Mucosa of descending colon (tissue), 3 donors: ENCODE measurements at places on chromosomes 6 and 20. TPM values are rescaled to one million over a fixed set of nuclear protein-coding genes. Genes with fewer than 3 reads are reported as not detected.
A peak's percentile ranks its signal among the peaks of the same experiment; 100 is the strongest.

BANF2 gene
- total RNA-seq, result not detected

TMEM170B gene
- 0.98 TPM for total RNA-seq

LAMP5 gene
- 0.31 TPM for total RNA-seq

PPP1R18 gene
- 55.1 TPM for total RNA-seq

SAMD3 gene
- 0.90 TPM for total RNA-seq

GRCh38 chr20:62808211-62808865, 3.7 kb downstream of the OGFR start:
- peak; percentile 80 for DNase-seq

DNA sequence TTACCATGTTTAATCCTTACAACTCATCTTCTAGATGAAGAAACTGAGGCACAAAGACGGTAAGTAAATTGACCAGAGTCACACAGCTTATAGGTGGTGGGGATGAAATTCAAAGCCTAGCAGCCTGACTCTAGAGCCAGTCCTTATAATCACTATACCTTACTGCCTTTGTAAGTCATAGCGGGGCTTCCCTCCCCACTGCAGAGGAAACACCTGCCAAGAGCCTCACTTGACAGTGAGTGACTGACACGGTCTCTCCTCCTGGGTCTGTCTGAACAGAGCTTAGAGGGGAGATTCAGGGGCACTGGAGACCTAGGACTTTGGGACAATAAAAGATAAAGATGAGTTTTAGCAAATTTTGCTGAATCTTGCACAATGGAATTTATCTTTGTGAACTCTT, 12.8 kb downstream of the SUN5 start:
- no peak for DNase-seq

GRCh38 chr20:57693670-57694329, 16.0 kb downstream of the PMEPA1 start:
- no peak for DNase-seq

DNA sequence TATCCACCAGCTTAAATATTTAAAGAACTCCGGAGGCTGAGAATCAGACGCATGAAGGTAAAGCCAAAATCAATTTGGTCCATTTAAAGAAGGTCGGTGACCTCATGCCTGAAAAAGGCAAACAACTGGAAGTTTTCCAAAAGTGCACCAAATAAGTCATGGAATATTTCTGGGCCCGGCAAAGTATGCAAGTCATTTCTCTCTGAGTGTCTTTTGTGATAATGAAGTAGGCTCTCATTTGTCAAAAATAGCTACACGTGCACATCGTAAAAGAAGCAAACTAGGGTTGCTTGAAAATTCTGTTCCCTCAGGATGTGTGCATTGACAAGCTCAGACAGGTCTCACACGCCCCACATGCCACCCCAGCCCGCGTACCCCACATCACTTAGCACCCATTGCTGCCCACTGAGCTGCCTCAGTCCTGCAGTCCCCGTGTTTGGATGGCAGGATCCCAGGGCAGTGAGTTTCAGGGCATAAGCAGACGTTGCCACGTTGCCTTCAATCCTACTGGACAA, 20.5 kb upstream of the PYGB start:
- DNase-seq, result peak; percentile 30

DNA sequence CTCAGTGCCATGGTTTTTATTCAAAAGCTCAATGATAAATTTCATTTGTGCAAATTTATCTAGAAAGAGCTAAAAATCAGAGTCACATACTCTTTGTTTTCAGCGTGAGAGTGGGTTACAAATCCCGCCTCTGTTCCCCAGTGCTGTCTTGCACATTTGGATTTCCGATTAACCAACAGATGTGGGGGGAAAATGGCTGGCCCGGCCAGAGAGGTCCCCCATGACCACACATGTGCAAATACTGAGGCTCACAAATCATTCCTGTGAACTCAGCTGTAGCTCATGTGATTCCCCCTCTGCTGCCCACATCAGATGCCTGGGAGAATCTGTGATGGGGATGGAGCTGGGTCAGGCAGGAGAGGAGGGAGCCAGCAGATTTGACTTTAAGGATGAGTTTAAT, 168.7 kb downstream of the PAX1 start:
- no peak for DNase-seq

DNA sequence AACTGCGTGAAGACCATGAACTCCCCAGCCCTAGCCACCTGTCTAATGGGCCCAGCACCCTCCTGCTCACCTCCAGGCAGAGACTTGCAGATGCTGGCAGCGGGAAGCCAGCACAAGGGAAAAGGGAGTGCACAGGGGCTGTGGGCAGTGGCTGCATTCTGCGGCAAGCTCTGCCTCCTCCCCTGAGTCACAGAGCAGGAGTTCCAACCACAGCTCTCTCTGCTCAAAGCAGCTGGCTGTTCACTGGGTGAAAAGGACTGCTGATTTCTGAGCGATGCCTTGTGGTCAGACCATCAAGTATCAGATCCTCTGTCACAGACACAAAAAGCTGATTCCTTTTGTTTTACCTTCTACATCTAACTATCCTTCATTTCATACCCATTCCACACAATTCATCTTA, 10.5 kb downstream of the NKX2-2 start:
- DNase-seq, result no peak

DNA sequence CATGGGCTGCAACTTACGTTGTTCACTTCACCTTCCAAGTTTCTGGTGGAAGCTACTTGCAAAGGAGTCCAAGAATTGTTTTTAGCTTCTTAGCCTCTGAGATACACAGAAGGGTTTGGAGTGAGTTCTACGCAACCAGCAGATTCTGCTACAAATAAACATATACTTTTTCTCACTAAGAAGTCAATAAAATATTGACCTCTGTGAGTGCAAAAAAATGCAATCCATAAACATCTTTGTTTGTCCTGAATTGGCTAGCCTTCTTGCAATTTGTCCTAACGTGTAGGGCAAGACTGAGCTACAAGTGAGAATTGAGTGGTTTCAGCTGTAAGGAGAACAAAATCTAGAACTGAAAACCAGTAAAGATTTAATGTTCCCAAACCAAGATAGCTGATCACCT, 26.2 kb upstream of the E2F3 start:
- DNase-seq, result no peak

- DNase-seq, result no peak
Measured at GRCh38 chr20:5844063-5844681, 94.0 kb downstream of the SHLD1 start.

DNA sequence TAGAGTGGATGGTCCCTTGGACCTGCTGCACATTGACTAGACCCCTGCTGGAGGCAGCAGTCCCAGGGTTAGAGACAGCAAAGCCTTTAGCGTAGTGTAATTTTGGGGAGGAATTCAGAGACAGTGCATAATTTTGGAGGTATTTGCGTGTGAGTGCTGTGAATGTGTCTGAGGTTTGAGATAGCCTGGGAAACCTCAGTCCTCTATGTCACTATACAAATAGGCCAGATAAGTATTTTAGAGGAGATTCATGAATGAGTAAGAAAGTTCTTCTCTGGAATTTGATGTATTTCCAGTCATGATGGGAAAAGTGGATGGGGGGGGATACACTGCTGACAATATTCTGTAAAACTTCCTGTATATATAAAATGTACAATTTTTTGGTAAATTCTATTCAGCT, 25.8 kb upstream of the MTRF1L start:
- DNase-seq, result no peak

DNA sequence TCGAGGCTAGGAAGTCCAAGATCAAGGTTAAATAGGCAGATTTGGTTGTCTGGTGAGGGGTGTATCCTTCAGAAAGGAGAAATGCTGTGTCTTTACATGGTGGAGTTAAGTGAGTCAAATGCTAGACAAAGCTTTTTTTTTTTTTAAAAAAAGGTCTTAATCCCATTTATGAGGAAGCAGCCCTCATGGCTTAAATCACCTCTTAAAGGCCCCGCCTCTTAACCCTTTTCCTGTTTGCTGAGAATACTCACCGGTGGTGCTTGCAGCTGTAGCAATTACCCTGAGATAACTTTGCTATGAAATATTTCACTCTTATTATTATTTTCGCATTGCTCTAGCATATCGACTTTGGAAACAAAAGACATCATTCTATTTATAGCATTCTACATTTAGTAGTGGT, 30.8 kb downstream of the FBXO30 start:
- DNase-seq, result no peak

- no peak for DNase-seq
Measured at GRCh38 chr6:55794136-55794812, 81.1 kb downstream of the BMP5 start.
